ENCODE measurements at places on chromosomes 13 and 19. TPM values are rescaled to one million over a fixed set of nuclear protein-coding genes. Genes with fewer than 3 reads are reported as not detected.

The ATP4A gene
- not detected for total RNA-seq

The IGSF23 gene
- not detected for total RNA-seq

The NLRP4 gene
- total RNA-seq, result not detected

The SERPINE3 gene
- not detected for total RNA-seq

The CAPN12 gene
- total RNA-seq, result 3.9 TPM

DNA sequence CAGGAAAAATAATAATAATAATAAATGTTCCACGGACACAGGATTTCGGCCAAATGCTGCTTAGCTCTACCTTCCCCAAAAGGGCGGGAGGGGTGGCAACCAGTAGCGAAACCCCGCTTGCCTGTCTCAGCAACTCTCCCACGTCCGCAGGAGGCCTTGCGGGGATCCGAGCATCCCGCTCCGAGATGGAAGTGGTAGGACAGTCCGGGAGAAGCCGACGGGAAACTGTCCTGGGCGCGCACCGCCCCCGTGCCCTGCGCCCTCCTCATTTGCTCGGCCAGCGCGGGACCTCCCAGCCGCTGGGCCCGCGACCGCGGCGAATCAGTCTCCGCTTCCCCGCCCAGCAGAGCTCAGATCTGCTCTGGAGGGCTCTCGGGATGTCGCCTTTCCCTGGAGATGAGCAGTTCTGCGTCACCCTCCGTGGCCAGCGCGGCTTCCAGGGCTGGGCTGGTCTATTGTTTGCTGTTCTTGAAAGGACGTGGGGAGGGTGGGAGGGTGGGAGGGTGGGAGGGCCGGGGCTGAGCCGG, 48.9 kb upstream of the PABPC3 start:
- peak overlapping the region; percentile 5 for H3K4me3 ChIP-seq
- peaks cover 86% of the 10 kb centered on the region for H3K27me3 ChIP-seq
- no peaks in the 10 kb centered on the region for H3K4me1 ChIP-seq

GRCh38 chr19:30743011-30743410, 370.8 kb downstream of the ZNF536 start:
- peaks cover 11% of the 10 kb centered on the region for H3K27me3 ChIP-seq
- H3K36me3 ChIP-seq, result no peaks in the 10 kb centered on the region
- no peak overlapping the region for H3K4me3 ChIP-seq
- no peak for DNase-seq
- no peak overlapping the region for H3K27ac ChIP-seq

DNA sequence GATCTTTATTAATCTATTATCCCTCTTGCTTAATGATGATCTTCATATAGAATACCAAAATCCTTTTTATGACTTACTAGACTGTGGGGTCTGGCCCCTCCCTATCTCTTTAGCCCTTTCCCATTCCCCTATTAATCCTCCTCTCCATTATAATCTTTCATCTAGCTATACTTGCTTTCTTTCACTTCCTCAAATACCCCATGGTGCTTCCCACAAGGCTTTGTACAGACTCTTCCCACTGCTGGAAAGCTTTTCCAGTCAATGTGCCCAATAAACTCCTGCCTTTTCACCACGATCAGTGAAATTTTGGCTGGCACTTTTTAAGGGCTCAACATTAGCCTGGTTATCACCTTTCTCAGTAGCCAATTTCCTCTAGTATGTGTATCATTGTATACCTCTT, 3.2 kb upstream of the EBPL start:
- peaks cover 3% of the 10 kb centered on the region for H3K36me3 ChIP-seq
- no peaks in the 10 kb centered on the region for H3K27me3 ChIP-seq
- no peak overlapping the region for H3K4me3 ChIP-seq
- no peak for DNase-seq

DNA sequence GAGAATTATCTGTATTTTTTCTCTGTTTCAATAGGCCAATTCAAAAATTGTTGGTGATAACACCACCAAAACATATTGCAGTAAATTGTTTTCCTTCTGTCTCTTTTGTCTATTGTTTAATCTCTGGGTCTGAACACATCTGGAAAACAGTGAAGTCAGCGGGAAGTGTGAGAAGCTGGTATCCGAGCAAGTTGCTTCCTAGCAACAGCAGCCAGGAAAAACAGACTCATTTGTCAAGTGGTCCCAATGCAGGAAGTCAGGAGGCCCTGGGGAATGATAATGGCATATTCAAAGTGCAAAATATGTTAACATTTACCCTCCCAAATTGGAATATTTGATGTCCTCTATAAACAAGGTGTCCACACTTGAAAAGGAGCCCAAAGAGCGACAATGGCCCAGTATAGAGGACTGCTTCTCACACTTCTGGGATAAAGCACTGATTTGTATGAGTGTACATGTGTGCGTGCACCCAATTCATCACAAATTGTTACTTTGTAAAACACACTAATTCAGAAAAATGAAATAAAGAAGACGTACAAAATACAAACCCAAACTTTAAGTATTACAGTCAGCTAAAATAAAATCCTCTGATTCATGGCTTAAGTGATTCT, 515.0 kb downstream of the TBC1D4 start:
- no peak for DNase-seq
- H3K4me1 ChIP-seq, result no peaks in the 10 kb centered on the region
- H3K27ac ChIP-seq, result no peak overlapping the region
- peaks cover 2% of the 10 kb centered on the region for H3K27me3 ChIP-seq
- H3K36me3 ChIP-seq, result no peaks in the 10 kb centered on the region
- H3K4me3 ChIP-seq, result no peak overlapping the region

GRCh38 chr19:16384688-16385087, 60.1 kb downstream of the KLF2 start:
- no peak overlapping the region for H3K27ac ChIP-seq
- peaks cover 28% of the 10 kb centered on the region for H3K4me1 ChIP-seq
- H3K4me3 ChIP-seq, result no peak overlapping the region
- no peaks in the 10 kb centered on the region for H3K27me3 ChIP-seq
- peaks cover 37% of the 10 kb centered on the region for H3K36me3 ChIP-seq

DNA sequence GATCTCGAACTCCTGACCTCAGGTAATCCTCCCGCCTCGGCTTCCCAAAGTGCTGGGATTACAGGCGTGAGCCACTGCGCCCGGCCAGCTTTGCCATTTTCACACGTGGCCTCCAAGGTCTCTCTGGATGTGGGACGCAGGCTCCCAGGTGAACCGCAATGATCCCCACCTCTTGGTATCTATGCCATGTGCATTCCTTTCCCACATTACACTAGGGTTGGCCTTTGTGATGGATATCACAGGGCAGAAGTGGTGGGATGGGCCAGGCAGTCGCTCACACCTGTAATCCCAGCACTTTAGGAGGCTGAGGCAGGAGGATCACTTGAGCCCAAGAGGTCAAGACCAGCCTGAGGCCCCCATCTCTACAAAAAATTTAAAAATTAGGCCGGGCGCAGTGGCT, 22.4 kb downstream of the FGF21 start:
- peaks cover 9% of the 10 kb centered on the region for H3K27me3 ChIP-seq
- H3K36me3 ChIP-seq, result no peaks in the 10 kb centered on the region
- no peak for DNase-seq
- no peak overlapping the region for H3K4me3 ChIP-seq
- H3K27ac ChIP-seq, result no peak overlapping the region
- H3K4me1 ChIP-seq, result peaks cover 2% of the 10 kb centered on the region

- H3K27ac ChIP-seq, result no peak overlapping the region
- no peak overlapping the region for H3K4me3 ChIP-seq
- no peak for DNase-seq
- H3K4me1 ChIP-seq, result peaks cover 3% of the 10 kb centered on the region
Observed at GRCh38 chr13:60226507-60226906, 62.8 kb upstream of the DIAPH3 start.

- DNase-seq, result no peak
- H3K4me3 ChIP-seq, result no peak overlapping the region
- H3K27me3 ChIP-seq, result no peaks in the 10 kb centered on the region
- no peaks in the 10 kb centered on the region for H3K4me1 ChIP-seq
- no peaks in the 10 kb centered on the region for H3K36me3 ChIP-seq
- H3K27ac ChIP-seq, result no peak overlapping the region
Observed at GRCh38 chr13:32175307-32175706, 139.9 kb downstream of the ZAR1L start.

- H3K36me3 ChIP-seq, result peaks cover 50% of the 10 kb centered on the region
- no peaks in the 10 kb centered on the region for H3K27me3 ChIP-seq
- H3K4me3 ChIP-seq, result no peak overlapping the region
- H3K4me1 ChIP-seq, result no peaks in the 10 kb centered on the region
Observed at GRCh38 chr13:111259058-111259457, 61.4 kb upstream of the TEX29 start.

GRCh38 chr19:39544226-39544903, 4.4 kb upstream of the EID2 start:
- no peaks in the 10 kb centered on the region for H3K36me3 ChIP-seq
- DNase-seq, result no peak
- peaks cover 41% of the 10 kb centered on the region for H3K4me1 ChIP-seq

GRCh38 chr19:30649934-30650614, 277.9 kb downstream of the ZNF536 start:
- no peak overlapping the region for H3K27ac ChIP-seq
- H3K4me1 ChIP-seq, result no peaks in the 10 kb centered on the region
- H3K27me3 ChIP-seq, result peaks cover 34% of the 10 kb centered on the region
- no peaks in the 10 kb centered on the region for H3K36me3 ChIP-seq
- DNase-seq, result peak; percentile 22
- no peak overlapping the region for H3K4me3 ChIP-seq
